ENCODE measurements at places on chromosomes 11 and 22.

DNA sequence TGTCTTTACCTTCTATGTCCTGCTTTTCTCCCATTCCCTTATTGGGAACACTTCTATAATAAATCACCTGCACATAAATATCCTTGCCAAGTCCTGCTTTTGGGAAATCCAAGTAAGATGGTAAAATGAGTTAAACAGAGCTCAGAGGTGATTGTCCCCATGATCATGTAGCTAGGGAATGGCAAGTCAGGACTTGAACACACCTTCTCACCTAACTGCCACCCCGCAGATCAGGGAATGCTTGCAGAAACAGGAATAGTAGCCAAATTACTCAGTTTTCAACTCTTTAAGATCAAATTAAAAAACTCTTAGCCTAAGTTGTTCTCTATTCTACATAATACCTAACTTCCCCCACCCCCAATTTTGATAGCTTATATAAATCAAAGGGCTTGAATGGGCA is 16.0 kb downstream of the OOSP3 start:
- DNase-seq = no peak

GRCh38 chr11:24093375-24093774 is 403.5 kb upstream of the LUZP2 start:
- no peak for DNase-seq

- no peak for DNase-seq
These were observed 367.6 kb downstream of the ETS1 start for GRCh38 chr11:128219731-128220120.

GRCh38 chr11:67285541-67286498 is 3.3 kb upstream of the ANKRD13D start:
- DNase-seq = no peak

DNA sequence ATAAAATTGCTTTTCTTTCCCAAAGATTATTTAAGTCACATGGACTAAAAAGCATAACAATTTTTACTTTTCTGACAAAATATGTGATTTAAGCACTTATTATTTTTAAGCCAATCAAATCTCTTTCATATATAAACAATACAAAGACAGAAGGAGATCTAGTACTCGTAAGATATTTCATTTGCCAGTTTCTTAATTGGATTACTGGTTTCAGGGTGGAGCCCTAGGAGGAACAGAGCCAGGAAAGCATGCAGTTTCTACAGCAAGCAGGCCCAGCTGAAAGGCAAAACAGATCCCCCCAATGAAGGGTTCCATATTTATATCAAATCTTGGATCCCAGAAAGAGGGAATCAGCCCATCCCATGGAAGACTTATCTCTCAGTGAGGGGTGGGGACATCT is 177.0 kb downstream of the KIF18A start:
- no peak for DNase-seq

- no peak for DNase-seq
These were observed 36.2 kb downstream of the DLG2 start for GRCh38 chr11:85590848-85591483.

DNA sequence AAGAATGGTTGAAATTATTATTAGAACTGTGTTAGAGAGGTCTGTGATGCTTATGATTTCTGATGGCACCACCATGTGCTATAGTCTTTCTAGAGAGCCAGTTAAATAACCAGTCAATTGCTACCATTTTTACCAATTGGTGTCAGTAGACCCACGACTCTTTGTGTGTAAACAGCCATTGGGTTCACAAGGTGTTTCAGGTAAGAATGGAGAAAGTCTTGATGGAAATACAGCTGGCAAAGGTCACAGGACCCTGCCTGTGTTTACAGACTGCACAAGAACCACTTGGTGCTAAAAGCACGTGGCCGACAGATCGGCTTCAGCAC is 30.5 kb upstream of the OR10G7 start:
- no peak for DNase-seq

- no peak for DNase-seq
These were observed 26.5 kb downstream of the CTTN start for GRCh38 chr11:70424765-70425344.

GRCh38 chr11:24855951-24856350 is 359.1 kb downstream of the LUZP2 start:
- DNase-seq = no peak

GRCh38 chr11:72985645-72986044 is 156.5 kb downstream of the FCHSD2 start:
- no peak for DNase-seq
